ENCODE measurements at places on chromosomes 1 and 21.

DNA sequence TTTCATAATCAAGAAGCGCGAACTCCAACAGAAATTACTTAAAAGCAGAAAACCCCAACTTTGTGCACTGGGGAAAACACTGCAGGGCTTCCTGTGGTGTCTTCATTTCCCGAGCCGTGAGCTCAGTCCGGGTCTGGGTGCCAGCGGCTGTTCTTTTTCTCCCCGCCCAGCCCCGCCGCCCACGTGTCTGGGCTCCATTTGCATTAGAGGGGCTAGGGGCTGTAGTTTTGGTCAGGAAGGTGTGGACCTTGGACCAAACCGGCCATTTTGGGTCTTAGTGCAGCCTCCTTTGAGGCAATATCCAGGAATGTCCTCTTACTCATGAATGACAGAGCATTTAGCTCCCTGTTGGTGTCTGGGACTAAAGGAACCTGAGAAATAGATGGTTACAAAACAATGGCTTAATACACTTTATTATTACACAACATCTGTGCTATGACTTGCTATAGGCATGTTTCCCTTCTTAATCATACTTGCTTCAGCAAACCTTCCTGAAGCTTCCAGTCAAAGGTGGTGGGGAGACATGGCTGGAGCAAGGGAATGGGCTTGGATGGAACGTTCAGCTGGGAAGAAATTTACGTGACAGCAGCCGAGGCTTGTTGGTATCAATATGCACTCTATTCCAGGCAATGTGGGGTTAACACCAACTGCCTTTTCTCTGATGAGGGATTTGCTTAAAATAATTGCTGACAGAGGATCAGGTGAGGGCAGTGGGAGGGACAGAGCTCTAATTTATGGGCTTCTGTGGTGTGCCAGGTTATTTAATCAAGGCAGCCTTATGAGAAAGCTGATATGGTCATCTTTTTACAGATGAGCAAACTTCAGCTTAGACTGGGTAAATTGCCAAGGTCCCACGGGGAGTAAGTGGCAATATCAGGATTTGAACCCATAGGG is 1.1 kb downstream of the AGTRAP start:
- peak; percentile 72 for DNase-seq

DNA sequence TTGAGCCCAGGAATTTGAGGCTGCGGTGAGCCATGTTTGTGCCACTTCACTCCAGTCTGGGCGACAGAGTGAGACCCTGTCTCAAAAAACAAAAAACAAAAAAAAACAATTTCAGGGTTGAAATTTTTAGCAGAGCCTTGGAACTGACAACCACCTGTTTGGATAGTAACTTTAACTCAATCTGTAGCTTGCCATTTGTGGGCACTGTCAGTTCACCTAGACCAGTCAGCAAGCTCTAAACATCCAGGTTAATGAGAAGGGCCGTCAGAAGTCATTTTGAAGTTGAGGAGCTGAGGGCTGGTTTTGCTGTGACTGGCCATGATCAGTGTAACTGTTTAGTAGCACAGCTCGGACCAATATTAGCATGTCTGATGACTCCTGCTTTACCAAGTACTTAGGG is 8.4 kb downstream of the TRAPPC10 start:
- DNase-seq = no peak

DNA sequence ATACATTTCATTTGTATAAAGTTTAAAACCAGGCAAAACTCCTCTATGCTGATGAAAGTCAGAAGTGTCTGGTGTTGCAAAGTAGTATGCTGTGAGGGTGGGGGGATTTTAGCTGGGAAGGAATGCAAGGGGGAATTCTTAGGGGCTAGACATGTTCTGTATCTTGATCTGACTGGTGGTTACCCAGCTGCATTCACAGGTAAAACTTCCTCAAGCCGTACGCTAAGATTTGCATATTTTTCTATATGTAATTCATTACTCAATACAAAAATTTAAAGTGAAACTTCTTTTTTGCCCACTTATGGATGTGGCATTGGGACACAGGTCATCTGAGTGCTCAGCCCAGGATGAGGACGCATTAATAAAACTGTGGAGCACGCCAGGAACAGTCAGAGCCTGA is 323.3 kb downstream of the PAPPA2 start:
- DNase-seq = no peak

- peak; percentile 42 for DNase-seq
Observed at GRCh38 chr1:38991638-38992411, 749 bp downstream of the AKIRIN1 start.

DNA sequence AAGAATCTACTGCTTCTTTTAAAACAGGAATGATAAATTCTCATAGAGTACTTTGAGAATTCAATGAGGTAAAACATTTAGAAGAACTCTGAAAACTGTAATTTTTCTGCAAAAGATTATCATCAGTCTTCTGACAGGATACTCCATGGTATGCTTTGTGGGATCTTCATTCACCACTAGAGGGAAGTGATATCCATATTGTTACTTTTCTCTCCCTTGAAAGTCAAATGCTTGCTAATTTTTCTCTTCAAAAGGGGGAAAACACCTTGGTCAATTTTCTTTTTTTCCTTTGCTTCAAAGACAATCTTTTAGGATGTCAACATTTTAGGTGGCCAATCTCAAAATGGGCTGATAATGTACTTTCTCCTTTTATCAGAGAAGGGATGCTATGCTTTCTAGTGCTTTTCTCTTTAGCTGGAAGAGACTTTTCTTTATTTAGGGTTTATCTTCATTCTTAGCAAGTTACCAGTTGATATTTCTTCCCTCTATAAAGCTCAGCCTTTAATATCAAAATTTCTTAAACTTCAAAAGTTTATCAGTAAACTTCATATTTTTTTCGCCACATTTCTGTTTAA is 95.5 kb downstream of the NEGR1 start:
- no peak for DNase-seq

DNA sequence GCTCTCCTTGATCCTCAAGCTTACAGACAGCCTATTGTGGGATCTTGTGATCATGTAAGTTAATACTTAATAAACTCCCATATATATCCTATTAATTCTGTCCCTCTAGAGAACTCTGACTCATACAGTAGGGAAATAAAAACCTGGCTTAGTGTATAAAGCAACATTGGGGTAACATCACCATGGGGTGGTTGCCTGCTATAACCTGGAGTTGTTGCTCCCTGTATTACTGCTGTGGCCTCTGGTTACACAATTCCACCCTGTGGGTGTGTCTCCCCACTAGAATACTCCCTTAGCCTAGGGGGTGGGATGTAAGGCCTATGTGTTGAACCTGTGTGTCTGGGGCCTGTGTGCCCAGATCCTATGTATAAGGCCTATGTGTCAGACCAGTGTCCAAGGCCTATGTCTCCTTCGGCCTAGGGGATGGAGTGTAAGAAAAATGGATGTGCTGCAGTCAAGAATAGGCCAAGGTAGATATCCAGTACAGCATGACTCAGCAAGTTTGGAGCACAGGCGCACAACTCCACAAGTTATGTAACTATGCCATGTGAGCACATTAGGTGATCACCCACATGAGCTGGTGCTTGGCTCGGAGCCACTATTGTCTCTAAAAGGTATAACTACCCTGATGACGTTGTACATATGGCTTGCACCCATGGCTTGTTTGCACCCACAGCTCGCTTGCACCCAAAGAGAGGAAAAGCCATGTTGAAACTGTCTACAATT is 96.8 kb upstream of the C1orf21 start:
- no peak for DNase-seq

DNA sequence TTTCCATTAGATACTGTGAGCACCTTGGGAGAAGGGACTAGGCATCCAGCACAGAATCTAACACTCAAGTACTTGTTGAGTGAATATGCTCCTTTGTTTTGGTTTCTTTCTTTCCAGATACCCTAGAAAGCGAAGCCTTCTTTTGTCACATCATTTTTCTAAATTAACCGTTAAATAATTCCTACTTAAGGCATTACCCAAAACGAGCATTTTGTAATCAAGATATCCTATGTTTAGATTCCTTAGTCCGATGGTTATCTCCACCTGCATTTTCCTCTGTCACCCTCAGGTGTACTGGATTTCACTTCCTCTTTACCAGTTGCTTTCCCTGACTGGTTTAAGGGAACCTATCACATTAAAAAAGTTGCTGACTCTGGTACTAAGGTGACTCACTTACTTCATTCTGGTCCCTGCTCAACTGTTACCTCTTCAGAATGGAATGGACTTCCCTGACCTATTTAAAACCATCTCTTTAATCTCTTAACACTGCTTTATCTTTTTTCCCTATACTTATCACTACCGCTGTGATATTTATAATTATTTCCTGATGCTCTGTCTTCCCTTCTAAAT is 3.2 kb downstream of the B3GALNT2 start:
- no peak for DNase-seq

GRCh38 chr1:178566187-178566586 is 53.3 kb downstream of the TEX35 start:
- DNase-seq = no peak

DNA sequence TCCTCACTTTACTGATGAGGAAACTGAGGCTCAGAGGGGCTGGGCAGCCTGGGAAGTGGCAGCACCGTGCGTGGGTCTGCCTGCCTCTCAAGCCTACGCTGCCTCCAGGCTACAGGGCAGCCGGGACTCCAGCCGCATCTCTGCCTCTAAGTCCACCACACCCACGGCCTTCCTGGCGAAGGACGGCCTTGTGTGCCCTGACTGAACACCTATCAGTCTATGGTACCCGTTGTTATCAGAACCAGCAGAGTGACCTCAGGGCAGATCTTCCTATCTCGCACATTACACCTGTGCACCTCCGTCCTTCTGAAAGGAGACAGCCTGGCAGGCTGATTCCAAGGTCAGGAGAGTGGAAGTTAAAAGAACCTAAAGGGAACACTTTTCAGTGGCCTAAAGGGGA is 35.7 kb upstream of the SLC30A1 start:
- no peak for DNase-seq

DNA sequence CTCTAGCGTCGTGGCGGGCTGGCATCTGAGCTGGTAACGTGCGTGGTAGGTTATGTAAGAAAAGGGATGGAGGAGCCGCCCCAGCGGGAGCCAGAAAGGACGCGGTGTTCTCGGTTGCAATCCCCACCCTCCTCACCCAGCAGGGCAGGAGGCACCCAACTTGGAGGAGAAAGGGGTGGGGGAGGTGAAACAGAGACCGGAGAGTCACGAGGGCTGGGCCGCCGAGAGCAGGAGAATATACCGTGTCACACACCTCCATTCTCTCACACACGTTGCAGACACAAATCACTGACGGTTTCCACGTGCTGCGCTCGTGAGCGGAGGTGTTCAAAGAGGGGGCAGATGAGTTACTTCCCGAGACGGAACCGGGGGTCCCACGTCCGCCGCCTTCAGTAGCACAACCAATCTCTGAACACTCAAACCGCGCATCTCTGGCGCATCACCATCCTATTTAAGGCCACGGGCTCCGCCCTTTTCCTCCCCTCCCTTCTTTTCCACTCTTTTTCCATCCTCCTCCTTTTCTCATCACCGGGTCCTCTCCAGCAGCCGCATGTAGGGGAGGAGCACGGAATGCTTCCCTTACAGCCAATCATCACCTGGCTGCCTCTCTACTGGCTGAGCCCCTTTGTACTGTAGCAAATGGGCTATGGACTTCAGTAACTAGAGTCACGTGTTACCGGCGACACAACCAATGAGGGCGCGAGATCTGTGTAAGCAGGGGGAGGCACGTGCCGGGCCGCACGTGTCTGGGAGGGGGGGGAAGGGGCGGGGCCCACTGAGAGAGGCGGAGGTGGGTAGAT is at the start of gene CIART:
Gene CIART (plus strand): TSS at position 797 of the 800 bp plus-strand sequence. CDS start 714 bp downstream, outside the sequence.
- DNase-seq = peak; percentile 97

GRCh38 chr1:186722711-186723309 is 42.6 kb upstream of the PTGS2 start:
- peak; percentile 41 for DNase-seq

- no peak for DNase-seq
Observed at GRCh38 chr1:236395947-236396664, 2.0 kb downstream of the EDARADD start.

DNA sequence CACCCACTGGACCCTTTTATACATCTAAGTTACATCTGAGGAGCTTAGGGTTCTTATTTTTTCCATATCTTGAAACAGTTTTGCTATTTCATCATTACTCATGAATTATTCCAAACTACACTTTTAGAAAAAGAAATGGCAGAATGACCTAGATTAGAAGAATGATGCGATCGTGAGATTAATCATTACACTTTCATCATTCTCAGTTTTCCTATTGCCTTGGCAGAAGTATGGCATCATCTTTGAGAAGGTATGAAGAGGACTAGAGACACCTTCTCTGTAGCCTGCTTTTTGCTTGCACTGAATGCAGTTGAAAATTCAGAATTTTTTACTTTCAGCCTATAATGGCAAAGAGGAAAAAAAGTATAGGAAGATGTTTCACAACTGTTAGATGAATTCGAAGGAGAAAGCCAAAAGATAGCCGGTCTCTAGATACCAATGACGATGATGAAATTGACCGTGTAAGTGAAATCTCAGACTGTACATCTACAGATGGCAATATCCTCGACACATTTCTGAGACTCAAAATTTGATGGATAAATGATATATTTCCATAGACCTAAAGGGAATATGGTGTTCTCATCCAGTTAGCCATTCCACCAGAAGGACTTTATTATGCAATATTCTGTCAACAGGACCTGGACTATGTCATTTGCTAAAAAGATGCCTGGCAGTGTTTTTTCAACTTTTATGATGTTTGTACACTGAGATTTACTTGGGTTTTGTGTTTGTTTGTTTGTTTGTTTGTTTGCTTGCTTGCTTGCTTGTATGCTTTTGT is 191.8 kb downstream of the TOMM20 start:
- DNase-seq = no peak

- DNase-seq = no peak
Observed at GRCh38 chr1:227343727-227344551, 25.6 kb upstream of the CDC42BPA start.

- no peak for DNase-seq
Observed at GRCh38 chr1:244154872-244155531, 103.9 kb downstream of the ZBTB18 start.

GRCh38 chr1:204457666-204458065 is 36.9 kb downstream of the PIK3C2B start:
- DNase-seq = no peak

- DNase-seq = no peak
Observed at GRCh38 chr1:70877343-70877742, 170.3 kb downstream of the PTGER3 start.

DNA sequence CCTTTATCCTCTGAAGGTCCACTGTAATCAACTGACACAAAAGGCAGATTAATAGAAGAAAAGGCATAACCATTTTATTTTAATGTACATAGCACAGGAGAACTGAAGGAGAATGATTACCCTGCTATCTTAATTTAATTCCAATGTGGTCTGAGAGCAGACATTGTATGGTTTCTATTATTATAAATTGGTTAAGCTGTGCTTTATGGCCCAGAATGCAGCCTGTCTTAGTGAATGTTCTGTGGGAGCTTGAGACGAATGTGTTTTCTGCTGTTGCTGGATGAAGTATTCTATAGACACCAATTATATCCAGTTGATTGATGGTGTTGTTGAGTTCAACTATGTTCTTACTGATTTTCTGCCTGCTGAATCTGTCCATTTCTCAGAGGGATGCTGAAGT is 25.0 kb upstream of the SLC2A1 start:
- no peak for DNase-seq

GRCh38 chr1:92756537-92756936 is 28.4 kb downstream of the EVI5 start:
- DNase-seq = no peak

DNA sequence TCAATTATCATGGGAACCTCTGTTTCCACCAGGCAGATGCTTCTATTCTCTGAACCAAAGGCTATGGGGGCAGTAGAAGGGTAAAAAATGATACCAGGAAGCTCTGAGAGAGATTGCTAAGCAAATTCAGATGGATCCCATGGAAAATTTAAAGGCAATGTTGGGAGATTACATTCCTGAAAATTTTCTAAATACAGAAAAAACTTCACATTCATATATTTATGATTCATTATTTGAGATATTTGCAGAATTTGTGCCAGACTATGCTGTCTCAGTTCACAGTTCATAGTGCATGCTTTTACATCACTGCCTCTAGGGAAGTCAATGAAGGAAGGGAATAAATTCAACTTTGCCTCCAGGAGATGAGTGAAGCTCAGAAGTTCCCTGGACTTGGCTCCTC is 57.5 kb downstream of the KCNT2 start:
- DNase-seq = no peak

Measured in Caco-2 (cell line).